ENCODE measurements at places on chromosomes 16 and 17. TPM values are rescaled to one million over a fixed set of nuclear protein-coding genes. Genes with fewer than 3 reads are reported as not detected.

DNAI2 gene
- not detected for total RNA-seq

HCFC1R1 gene
- total RNA-seq, result 70.1 TPM

RDM1 gene
- total RNA-seq, result not detected

KRT20 gene
- not detected for total RNA-seq

ICAM2 gene
- total RNA-seq, result 31.7 TPM

SLC16A6 gene
- 0.21 TPM for total RNA-seq

GPR179 gene
- total RNA-seq, result not detected

TMEM114 gene
- not detected for total RNA-seq

BIRC5 gene
- 1.3 TPM for total RNA-seq

Measured in right cardiac atrium (tissue), 5 donors.